ENCODE measurements at places on chromosomes 3 and 15.
A peak's percentile ranks its signal among the peaks of the same experiment; 100 is the strongest.

DNA sequence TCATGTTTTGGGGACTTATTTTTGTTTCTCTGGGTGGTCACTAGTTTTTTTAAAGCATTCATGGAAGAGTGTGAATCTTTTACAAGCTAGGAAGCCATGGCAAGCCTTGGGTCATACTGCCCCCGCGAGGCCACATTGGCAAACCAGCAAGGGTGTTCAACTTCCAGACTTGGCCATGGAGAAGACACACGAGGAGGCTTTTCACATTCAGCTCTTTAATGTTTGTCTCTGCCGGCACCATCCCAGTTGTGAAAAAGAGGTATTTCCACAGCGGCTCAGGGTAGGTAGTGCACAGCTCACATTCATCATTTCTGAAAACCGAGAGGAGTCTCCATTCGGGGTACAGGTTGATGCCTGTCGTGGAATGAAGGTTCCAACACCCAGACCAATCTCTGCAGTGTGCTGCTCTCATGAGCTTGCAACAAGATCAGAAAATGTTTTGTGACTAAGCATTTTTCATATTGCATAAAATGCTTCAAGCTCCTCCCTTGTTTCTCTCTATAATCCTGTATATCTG lies 7.7 kb downstream of the CCR5 start:
- peak; percentile 7 for DNase-seq

DNA sequence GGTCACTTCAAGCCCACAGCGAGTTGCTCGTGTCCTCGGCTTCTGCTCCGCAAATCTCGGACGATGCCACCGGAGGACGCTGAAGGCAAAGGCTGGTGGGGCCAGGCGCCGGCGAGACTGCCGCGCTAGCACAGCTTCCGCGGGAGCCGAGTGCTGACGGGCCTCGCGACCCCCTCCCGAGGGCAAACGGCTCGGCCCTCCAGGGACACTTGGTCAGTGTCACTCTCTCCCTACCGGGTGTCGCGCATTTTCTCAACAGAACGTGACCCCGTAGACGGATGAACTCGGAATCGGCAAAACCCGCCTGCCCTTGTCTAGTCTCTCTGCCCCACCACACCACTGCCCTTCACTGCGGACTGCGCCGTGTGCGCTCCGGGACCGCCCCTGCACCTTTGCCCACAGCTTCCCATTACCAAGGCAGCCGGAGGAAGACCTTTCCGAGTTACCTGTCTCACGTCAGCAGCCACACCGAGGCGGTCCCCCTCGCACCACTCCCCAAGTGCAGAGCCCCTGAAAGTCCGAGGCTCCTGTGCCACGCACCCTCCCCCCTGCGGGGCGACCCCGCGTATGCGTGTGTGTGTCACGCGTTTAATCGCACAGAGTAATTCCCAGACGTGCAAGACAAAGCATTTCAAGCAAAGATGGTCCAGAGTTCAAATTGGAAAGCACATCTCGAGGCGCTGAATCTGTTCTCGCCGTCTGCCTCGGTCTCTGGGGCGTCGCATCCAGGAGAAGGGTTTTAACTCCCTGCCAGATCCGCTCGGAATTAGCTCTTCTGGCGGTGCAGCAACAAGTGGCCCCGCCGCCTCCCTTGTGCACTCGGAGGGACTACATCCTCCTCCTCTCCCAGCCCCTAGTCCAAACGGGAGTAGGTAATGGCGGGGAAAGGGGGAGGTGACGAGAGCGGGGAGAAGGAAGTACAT lies 245.0 kb upstream of the TOPAZ1 start:
- no peak for DNase-seq

GRCh38 chr15:70314018-70314354 lies 216.3 kb upstream of the TLE3 start:
- no peak for DNase-seq

GRCh38 chr3:72538070-72538745 lies 310.0 kb downstream of the SHQ1 start:
- DNase-seq, result no peak

DNA sequence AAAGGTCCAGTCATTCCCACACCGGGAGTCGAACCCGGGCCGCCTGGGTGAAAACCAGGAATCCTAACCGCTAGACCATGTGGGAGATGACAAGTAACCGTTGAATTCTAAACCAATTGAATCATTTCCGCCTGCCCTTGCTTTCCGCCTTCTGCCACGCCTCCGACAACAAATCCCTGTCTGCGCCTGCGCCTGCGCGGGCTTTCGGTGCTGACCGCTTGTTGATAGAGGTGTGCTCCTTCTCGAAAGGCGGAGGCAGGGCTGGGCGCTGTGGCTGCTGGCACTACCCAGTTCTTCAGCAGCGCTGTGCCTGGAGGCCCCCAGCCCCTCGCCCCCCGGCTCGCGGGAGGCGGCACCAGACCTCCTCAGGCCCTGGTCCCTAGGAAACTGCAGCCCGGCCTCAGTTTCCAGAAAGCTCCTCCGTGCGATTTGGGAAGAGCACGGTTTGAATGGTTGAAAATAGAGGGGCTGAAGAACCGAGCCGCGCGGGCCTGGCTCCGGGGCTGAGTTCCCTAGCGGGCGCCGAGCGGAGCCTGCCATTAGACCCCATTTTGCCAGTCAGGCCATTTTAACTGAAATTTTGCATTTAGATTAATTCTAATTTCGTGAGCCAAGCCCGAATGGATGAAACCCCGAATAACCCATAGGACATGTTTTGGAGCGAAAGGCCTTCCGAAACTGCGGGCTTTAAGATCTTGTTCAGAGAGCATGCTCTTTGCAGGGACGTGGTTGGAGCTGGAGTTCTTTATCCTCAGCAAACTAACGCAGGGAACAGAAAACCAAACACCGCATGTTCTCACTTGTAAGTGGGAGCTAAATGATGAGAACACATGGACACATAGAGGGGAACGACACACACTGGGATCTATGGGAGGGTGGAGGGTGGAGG lies 219.3 kb upstream of the ATP10A start:
- DNase-seq, result peak; percentile 67

DNA sequence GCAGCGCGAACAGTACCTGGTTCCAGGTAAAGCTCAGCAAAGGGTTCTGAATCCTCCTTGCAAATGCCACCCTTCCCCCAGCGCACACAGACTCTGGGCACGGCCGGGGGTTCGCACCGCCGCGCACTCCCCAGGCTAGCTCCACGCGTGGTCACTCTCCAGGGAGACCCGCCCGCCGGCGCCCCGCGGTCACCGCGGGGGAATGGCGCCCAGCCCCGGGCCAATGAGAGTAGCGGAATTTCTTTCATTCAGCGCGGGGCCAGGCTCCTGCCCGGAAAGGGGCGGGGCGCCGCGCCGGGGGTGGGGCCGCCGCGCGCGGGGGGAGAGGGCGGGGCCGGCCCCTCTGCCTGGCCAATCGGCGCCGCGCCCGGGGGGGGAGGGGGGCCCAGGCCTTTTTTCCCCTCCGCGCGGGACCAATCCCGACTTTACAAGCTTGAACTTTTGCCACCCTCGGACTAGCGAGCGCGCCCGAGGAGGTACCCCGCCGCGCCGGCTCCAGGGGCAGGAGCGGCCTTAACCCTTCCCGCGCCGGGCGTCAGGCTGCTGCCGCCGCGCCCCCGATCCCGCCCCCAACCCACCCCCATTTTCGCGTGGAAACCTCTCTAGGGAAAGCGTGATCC lies 1.1 kb upstream of the SMAD6 start:
- DNase-seq, result peak; percentile 73
